ENCODE measurements at places on chromosomes 12 and 14.
A peak's percentile ranks its signal among the peaks of the same experiment; 100 is the strongest.

GRCh38 chr12:105357162-105357691 is 26.7 kb downstream of the C12orf75 start:
- no peak for DNase-seq

DNA sequence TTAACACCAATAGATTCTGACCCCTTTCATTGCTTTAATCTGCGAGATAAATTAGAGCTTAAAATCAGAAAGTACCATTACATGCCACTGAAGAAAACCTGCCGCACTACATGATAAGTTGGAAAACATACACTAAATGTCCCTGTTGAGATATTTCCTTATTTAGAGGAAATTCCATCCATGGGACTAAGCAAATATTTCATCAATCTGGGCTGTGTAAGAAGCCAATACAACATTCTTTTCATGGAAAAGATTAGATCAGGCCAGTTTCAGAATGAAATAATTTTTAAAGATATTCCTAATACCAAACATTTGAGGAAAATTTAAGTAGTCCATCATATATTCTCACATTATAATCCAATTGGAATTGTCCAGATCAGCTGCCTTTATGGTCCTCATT is 112.8 kb downstream of the LLPH start:
- DNase-seq, result no peak

- peak; percentile 98 for DNase-seq
Observed at GRCh38 chr12:6613015-6613775, 6.0 kb upstream of the CHD4 start.

GRCh38 chr14:102150744-102151143 is 11.0 kb downstream of the WDR20 start:
- DNase-seq, result no peak

DNA sequence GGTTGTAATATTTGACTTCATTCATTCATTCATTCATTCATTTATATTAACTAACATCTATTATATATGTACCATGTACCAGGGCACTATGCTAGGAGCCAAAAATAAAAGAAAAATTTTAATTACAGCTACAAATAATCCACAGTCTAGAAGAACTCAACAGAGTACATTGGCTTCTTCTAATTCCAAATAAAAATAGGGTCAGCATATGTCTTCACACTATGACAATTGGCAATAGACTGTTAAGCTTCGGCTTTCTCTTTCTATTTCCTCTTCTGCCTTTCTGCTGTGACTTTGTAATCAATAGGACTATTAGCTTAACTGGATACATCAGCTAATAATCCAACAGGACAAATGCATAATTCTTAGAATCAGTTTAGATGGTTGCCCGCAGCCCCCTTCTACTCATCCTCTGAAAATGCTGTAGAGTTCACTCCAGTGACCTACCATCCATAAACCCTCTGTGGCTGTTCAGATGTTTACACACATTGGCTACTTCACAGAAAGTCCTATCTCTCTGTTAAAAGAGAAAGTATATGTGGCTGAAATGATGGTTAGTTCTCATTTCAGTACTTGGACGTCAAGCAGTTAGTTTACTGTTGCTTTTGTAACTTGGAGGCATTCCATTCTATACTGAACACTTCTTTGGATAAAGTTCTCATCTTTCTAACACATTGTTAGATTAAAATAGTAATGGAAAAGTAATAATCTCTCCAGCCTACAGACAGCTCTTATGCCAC is 445.5 kb upstream of the GARIN6 start:
- DNase-seq, result no peak

DNA sequence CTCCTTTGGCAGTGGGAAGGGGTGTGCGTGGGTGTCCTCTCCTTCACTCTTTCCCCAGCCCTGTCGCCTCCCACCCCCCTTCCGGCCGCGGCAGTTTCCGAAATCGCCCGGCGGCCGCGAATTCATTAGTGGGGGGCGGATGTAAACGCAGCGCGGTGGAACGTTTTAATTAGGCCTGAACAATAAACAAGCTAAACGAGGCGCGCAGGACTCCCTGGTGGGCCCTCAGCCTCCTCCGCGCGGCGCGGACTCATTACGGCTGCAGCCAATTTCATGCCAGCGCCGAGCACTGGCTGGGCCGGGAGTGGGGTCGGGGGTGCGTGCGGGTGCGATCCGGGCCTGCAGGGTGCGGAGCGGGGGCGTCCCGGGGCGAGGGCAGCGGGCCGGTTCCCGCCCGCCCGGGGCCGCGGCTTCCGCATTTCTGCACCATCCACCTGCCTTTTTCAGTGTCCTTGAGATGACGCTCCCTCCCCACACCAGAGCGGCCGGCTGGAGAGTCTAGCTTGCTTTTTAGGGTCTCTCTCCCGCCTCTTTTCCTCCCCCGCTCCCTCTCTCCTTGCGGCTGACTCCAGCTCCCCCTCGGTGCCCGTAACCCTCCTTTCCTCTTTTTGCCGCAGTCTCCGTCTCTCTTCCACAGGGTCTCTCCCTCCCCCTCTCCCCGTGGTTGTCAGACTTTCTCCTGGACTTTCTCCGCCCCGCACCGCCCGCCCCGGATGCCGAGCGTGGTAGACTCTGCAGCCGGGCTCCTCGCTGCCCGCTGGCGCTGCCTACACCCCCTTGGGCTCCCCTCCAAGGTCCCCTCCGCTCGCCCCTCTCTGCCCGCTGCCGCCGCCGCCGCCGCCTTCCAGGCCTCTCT is at the start of gene CISTR:
Gene CISTR (minus strand): TSS at position 644 of the 856 bp plus-strand sequence.
- DNase-seq, result no peak

DNA sequence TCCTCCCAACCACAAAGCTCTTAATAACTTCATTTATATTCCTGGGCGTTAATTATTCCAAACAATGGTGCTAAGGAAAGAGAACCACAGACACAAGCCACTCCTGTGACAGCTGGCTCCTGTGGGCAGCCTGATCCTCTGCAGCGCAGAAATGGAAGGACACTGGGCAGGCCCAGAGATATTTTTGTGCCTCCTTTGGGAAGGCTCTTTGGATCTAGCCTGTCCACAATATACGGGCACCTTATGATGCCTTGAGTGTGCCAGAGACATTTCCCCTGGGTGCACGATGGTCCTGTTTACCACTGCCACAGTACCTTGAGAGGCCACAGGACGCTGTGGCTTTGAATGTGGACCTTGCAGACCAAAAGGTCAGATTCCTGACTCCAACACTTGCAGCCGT is 2.1 kb downstream of the ASB2 start:
- peak; percentile 67 for DNase-seq

DNA sequence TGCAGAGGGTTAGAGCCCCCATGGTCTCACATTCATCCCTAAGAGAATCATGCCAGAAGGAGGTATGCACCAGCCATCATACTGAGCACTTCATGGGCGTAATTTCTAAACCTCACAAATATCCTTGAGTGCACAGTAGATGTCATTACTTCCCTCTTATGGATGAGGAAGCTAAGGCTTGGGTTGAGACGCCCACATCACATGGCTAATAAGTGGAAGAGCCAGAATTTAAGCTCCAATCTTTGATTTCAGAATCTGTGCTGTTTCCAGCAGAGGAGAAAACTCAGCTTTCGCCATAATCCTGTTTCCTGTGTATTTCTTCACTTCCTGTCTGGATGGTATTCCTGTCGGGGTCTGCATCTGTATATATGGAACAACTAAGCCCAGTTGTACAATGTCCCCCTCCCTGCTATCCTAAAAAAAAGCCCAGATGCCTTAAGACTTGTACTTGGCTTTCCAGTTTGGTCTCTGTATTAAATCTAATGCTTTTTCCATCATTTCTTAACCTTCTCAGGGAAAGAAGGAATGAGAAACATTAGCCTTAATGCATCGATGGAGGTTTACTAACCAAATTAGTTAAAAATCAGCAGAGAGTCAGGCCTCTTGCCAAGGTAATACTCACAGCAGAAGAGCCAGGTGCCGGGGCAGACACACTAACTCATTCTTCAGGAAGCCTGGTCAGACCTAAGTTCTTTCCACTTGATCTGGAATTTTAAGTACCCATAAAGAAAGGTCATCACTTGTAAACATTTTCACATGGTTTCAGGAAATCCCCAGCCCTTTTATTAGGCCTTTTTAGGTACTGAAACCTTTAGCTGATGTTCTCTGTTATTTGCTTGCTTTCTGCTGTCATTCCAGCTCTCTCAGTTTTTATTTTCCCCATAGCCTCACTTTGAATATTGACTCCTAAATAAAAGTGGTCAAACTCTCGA is 5.3 kb downstream of the ISCU start:
- DNase-seq, result no peak

- DNase-seq, result no peak
Observed at GRCh38 chr14:100709289-100710284, 17.1 kb upstream of the DLK1 start.

DNA sequence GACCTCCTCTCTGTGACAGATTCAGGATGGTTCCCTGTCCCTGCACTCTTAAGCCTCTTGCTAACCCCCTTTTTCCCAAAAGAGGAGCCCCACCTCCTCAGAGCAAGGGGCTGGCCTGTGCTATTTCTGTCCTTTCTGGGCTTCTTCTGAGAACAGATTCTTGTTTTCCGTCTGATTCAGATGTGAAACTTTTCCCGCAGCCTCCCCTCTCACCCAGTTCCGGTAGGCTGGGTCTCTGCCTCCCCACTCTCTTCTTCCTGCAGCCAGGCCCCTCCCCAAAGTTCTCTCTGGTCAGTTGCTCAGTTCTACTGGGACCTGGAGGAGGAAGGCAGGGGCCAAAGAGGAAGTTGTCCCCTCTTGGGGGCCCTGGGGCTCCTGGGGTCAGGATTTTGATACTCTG is 11.8 kb downstream of the PDE1B start:
- no peak for DNase-seq

GRCh38 chr12:94187361-94187760 is 39.0 kb downstream of the PLXNC1 start:
- DNase-seq, result no peak

- no peak for DNase-seq
Observed at GRCh38 chr14:102219316-102219715, 79.6 kb downstream of the WDR20 start.

- DNase-seq, result no peak
Observed at GRCh38 chr12:77377116-77377515, 311.7 kb upstream of the E2F7 start.

GRCh38 chr12:3139760-3140159 is 62.6 kb downstream of the TSPAN9 start:
- no peak for DNase-seq

DNA sequence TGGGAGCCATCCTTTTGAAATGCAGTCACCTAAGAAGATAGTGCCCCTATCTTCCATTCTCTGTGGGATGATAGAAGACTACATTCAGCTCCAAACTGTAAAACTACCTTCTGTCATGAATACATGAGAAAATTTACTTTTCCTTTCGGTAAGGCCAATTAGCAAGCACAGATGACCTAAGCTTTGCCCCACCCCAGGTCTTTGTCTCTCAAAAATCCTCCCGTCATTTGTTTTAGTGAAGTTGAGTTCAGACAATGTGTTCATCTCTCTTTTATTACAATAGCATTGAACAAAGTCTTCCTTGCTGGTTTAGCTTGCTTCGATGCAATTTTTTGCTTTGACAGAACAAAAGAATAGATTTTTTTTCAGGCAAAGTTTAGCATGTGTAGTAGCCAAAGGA is 18.2 kb upstream of the FSCB start:
- no peak for DNase-seq

DNA sequence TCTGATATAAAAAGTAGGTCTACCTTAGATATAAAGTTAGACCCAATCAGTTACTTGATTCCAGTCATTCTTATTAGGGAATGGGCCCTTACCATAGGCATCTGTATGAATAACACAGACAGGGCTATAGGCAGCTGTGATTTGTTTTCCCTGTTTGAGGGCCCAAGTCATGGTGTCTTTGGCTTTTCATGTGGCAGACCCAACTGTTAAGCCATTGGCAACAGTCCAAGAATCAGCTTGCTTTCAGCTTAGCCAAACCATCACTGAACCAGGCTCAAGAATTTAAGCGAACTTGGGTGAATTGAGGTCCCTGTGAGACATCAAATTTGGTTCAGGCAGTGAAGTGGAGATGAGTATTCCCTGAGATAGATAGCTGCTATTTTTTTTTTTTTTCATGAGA is 111.2 kb downstream of the LRRIQ1 start:
- DNase-seq, result peak; percentile 39

DNA sequence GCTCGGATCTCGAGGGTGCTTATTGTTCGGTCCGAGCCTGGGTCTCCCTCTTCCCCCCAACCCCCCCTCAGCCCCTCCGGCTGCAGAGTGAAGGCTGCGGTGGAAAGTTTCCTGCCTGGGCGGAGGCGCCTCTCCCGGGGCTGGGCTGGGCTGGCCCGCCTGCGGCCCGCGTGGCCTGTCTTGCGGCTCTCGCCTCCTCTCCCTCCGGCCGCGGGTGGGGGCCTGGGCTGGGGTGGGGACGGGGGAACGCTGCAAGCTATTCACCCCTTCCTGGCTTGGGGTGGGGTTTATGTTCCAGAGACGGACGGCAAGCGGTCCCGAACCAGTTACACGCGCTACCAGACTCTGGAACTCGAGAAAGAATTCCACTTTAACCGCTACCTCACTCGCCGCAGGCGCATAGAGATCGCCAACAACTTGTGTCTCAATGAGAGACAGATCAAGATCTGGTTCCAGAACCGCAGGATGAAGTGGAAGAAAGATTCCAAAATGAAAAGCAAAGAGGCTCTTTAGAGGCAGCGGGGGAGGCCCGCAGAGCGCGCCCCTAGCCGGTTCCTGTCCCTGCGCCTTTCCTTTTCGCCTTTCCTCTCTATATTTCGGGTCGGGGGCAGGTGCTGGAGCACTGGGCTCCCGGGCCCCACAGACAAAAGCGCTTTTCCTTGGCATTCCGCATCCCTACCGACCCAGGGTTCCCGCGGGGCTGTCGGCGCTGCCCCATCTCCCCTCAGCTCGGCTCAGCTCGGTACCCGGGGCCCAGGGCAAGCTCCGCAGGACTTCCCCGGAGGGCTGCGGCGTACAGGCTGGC is 1.3 kb downstream of the HOXC5 start:
- no peak for DNase-seq

DNA sequence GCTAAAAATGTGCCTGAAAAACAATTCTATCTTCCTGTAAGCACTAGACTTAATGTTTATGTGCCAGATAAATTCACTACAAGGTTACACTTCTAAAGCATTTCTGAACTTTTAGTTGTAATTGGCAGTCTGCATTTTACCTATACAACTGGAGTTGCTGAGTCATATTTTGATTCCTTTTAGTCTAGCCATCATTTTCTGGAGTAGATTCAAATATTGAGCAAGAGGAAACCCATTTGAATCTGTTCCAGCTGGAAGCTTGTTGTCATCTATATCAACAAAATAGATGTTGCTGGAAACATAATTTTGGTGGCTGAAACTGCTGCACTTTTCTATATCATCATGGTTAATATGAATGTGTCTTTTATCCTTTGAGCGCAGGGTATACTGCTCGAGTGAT is 122.2 kb upstream of the CCDC175 start:
- DNase-seq, result no peak

GRCh38 chr12:124874988-124875802 is 11.5 kb upstream of the SCARB1 start:
- DNase-seq, result no peak

GRCh38 chr14:65703521-65703920 is 291.0 kb downstream of the FUT8 start:
- no peak for DNase-seq
